Articular chondrocyte of knee joint (primary cell): ENCODE measurements at places on chromosomes 16 and 17. TPM values are rescaled to one million over a fixed set of nuclear protein-coding genes. Genes with fewer than 3 reads are reported as not detected.

The SMARCE1 gene
- total RNA-seq: 135 and 139 TPM in 2 replicates

The HS3ST4 gene
- total RNA-seq: not detected in 2 replicates

The APOH gene
- not detected in 2 replicates for total RNA-seq

The TMIGD1 gene
- total RNA-seq: not detected in 2 replicates

The BEAN1 gene
- total RNA-seq: under 0.01 and 0.11 TPM in 2 replicates

The HOXB7 gene
- 0.13 TPM in 1 of 2 replicates, not detected in the other for total RNA-seq

The MRTFB gene
- total RNA-seq: 16.9 and 19.3 TPM in 2 replicates
